Prostate gland (tissue), 2 donors: ENCODE measurements at places on chromosomes 4 and X. TPM values are rescaled to one million over a fixed set of nuclear protein-coding genes. Genes with fewer than 3 reads are reported as not detected.

Gene DGKK
- 0.06 TPM for total RNA-seq

GRCh38 chr4:78551420-78552351, at the start of gene ANXA3:
ANXA3 (plus strand) TSS chr4:78551770; CDS start chr4:78554474, 2,704 bp downstream.
- peak within 1 kb of the TSS; percentile 53 for H3K4me3 ChIP-seq
- peak; percentile 73 for DNase-seq
- H3K36me3 ChIP-seq = no peaks in the 10 kb centered on the region
- no peaks in the 10 kb centered on the region for H3K4me1 ChIP-seq
- peak within 1 kb of the TSS; percentile 92 for H3K27ac ChIP-seq

DNA sequence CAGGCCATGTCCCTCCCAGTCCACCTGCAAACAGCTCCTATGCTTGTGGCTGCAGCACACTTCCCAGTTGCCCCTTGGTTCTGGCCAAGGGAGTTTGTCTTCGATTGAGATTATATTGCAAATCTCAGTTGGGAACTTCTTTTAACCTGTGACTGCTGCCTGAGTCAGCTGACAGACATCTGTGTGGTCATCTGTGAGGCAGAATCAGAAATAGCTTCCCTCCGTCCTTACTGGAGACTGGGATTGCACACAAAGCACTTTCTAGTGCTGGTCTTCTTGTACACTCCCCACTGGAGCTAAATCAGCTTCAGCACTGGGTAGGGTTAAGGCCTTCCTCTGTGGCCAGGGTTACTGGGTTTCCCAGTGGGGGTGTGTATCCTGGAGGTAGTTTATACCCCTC, 34.3 kb downstream of the ZNF330 start:
- DNase-seq = no peak
- H3K4me3 ChIP-seq = no peak overlapping the region
- H3K36me3 ChIP-seq = no peaks in the 10 kb centered on the region
- H3K27ac ChIP-seq = no peak overlapping the region
- no peaks in the 10 kb centered on the region for H3K4me1 ChIP-seq

GRCh38 chrX:25012793-25013631, 2.8 kb downstream of the ARX start:
- no peak overlapping the region for H3K27ac ChIP-seq
- H3K27me3 ChIP-seq = no peaks in the 10 kb centered on the region
- H3K36me3 ChIP-seq = no peaks in the 10 kb centered on the region
- DNase-seq = no peak

- no peak for DNase-seq
- H3K27ac ChIP-seq = no peak overlapping the region
- no peaks in the 10 kb centered on the region for H3K27me3 ChIP-seq
- H3K4me1 ChIP-seq = no peaks in the 10 kb centered on the region
Observed at GRCh38 chrX:87272491-87272890, 245.1 kb upstream of the KLHL4 start.

DNA sequence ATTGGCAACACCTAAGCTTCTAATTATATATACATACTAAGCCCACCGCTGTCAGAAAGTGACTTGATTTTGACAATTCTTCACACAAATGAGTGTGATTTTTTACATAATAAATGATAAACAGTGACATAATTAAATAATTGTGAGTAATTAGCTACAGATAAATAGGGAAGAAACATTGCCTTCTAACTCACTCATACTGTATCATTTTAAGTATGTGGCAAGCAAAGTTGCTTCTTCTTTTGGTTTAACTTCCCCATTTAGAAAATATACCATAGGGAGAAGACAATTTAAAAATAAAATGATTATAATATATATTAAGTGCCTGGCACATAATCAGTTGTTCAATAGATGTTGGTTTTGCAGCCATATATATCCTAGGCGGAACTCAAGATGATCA, 644.2 kb downstream of the FSTL5 start:
- H3K4me1 ChIP-seq = no peaks in the 10 kb centered on the region
- no peak overlapping the region for H3K4me3 ChIP-seq
- DNase-seq = no peak
- H3K36me3 ChIP-seq = no peaks in the 10 kb centered on the region
- H3K27ac ChIP-seq = no peak overlapping the region
- H3K27me3 ChIP-seq = no peaks in the 10 kb centered on the region

Gene PIR
- total RNA-seq = 8.9 TPM

DNA sequence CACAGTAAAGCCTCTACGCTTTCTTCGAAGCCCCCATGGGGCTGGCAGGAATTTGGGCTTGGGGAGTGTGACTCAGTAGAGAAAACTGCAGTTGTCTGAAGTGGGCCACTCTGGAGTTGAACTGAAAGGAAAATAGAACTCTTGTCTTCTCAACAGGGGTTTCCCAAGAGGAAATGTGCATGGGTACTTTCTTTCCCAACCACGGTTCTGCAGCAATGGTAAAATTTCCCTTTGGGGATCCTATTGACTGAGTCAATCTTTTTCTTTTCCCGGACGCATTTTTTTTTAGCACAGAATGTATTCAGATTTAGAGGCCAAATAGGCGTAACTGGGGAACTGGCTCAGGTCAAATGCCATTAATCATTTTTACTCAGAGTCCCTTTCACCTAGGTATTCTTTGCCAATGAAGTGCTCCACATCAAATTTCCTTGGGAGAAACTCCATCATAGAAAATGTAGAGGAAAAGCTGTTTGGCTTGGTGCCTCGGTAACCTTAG, 269.3 kb downstream of the STIM2 start:
- H3K4me1 ChIP-seq = no peaks in the 10 kb centered on the region
- H3K27ac ChIP-seq = no peak overlapping the region
- H3K4me3 ChIP-seq = no peak overlapping the region
- DNase-seq = no peak
- H3K27me3 ChIP-seq = no peaks in the 10 kb centered on the region
- no peaks in the 10 kb centered on the region for H3K36me3 ChIP-seq

DNA sequence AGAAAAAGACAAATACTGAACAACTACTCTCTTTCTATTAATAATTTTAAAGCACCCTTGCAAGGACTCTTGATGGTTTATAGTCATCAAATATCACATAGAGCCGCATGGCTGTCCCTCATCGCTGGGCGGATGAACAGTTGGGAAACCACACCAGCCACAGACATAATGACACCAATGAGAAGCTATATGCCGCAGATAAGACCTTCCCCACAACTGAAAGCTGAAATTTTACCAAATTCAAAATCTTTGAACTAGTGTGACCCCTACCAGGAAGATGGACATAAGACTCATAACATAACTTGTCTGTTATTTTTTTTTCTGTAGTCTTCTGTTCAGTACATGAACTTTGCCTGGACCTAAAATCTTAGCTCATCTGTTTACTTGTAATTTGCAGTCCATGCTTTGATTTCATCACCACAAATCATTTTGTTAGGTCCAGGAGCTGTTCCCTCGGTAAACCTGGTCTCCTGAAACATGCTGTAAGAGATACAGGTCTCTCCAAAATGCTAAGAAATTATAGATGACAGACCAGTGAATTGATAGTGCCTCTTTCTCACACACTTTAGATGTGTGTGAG, 157.3 kb upstream of the RAPGEF2 start:
- H3K27ac ChIP-seq = no peak overlapping the region
- H3K4me1 ChIP-seq = no peaks in the 10 kb centered on the region
- no peak for DNase-seq
- H3K4me3 ChIP-seq = no peak overlapping the region

GRCh38 chrX:29488919-29489318, 726.4 kb upstream of the MAGEB2 start:
- H3K4me3 ChIP-seq = no peak overlapping the region
- no peak overlapping the region for H3K27ac ChIP-seq
- no peaks in the 10 kb centered on the region for H3K36me3 ChIP-seq
- H3K27me3 ChIP-seq = no peaks in the 10 kb centered on the region

DNA sequence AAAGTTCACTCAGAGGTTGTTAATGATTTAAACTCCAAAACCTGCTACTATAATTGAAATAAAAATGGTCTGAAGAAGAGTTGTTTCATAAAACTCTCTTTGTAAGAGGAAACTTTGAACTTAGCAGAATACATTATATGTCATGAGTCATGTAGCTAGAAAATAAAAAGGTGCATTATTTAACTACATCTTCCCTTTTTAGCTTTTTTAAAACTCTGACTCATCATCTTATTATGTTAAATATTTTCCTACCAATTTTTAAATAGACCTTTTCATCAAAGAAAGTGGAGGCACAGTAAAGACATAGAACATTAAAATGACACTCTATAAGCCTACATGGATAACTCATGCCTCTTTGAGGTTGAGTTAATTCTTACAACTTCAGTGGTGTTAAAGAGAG, 1.2 kb upstream of the ZNF827 start:
- H3K27me3 ChIP-seq = no peaks in the 10 kb centered on the region
- peak overlapping the region; percentile 72 for H3K4me3 ChIP-seq

DNA sequence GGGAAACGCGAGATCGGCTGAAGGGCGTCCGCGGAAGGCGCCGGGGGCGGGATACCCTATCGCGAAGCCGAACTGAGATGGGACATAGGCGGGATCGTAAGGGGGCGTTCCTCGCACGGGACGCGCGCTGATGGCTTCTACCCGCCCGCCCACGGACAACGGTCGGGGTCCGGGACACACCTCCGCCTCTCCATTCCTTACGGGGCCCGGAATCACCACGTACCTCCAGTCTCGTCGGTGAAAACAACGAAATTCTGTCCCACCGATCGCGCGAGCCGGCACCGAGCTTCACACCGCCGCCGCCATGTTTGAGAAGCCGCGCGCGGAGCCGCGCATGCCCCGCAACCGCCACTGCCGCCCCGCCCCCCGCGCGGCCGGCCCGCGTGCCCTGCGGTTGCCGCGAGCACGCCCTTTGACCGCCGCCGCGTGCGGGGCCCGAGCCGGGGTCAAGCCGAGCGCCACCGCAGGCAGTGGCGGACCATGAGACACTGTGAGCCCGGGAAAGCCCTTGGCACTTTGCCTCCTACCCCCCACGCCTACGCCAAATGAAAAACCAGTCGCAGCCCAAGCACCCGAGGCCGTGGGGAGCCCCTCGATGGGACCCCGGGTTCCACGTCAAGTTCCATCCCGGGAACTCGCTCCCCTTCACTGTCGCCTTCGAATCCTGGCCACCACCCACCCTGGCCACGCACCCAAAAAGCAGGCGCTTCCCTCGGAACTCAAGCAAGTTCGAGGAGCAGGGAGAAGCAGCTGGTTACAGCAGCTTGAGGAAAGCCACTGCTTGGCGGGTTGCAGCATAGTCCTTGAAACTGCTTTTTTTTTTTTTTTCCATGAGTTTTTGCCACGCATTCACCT, at the start of gene SCML2:
Gene SCML2 (minus strand): TSS at position 320 of the 855 bp plus-strand sequence. CDS start 20,617 bp downstream, outside the sequence.
- no peaks in the 10 kb centered on the region for H3K27me3 ChIP-seq
- peak within 1 kb of the TSS; percentile 33 for H3K27ac ChIP-seq
- H3K4me1 ChIP-seq = no peaks in the 10 kb centered on the region
- peak within 1 kb of the TSS; percentile 37 for H3K4me3 ChIP-seq
- peak; percentile 7 for DNase-seq

DNA sequence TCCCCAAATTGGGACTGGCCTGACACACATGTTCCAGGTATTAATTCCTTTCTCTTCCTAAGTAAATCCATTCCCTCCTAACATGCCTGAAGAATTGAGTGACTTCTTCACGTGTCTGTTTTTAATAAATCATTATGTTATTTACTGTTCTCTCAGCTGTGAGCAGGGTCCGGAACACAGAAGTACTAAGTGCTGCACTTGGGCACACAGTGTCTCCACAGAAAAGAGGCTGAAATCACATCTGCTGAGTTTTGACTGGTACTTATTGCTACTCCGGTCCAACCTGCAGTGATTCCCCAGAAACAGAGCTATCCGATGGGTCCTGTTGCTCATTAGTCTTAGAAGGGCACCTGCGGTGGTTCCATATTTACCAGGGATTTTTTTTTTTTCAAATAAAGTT, 202.6 kb downstream of the RBM46 start:
- no peak overlapping the region for H3K27ac ChIP-seq
- DNase-seq = no peak
- no peak overlapping the region for H3K4me3 ChIP-seq
- H3K4me1 ChIP-seq = no peaks in the 10 kb centered on the region
- H3K36me3 ChIP-seq = no peaks in the 10 kb centered on the region

Gene FGG
- not detected for total RNA-seq

GRCh38 chr4:126046081-126046614, 731.4 kb downstream of the FAT4 start:
- no peaks in the 10 kb centered on the region for H3K4me1 ChIP-seq
- H3K4me3 ChIP-seq = no peak overlapping the region
- H3K27ac ChIP-seq = no peak overlapping the region

- DNase-seq = no peak
- no peak overlapping the region for H3K4me3 ChIP-seq
- no peaks in the 10 kb centered on the region for H3K36me3 ChIP-seq
- H3K27ac ChIP-seq = no peak overlapping the region
Observed at GRCh38 chrX:7086384-7086783, 61.1 kb upstream of the STS start.

DNA sequence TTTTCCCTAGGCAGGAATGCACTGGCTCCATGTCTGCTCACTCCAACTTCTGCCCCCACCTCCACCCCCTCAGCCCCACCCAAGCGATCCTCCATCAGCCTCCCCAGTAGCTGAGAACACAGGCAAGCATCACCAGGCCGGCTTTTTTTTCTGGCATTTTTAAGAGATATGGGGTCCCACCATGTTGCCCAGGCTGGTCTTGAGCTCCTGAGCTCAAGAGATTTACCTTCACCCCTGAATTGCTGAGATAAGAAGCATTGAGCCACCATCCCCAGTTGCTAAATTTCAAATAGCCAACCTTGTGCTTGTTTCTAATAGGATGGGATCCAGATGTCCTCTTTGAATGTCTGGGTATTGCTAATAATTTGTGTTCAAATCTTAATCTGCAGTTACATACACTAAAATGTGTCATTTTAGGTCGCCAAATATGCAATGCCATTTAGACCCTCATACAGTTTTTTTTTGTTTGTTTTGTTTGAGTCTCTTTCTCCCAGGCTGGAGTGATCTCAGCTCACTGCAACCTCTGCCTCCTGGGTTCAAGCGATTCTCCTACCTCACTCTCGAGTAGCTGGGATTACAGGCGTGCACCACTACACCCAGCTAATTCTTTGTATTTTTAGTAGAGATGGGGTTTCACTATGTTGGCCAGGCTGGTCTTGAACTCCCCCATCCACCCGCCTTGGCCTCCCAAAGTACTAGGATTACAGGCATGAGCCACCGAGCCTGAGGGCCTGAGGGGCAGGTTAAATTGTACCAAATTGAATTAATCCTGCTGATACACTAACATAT, 8.8 kb downstream of the LARP7 start:
- peaks cover 5% of the 10 kb centered on the region for H3K36me3 ChIP-seq
- H3K27me3 ChIP-seq = no peaks in the 10 kb centered on the region
- no peak for DNase-seq

Gene DRD5
- not detected for total RNA-seq

- H3K4me3 ChIP-seq = no peak overlapping the region
Observed at GRCh38 chr4:95627709-95628108, 78.9 kb upstream of the UNC5C start.

- H3K27ac ChIP-seq = no peak overlapping the region
- DNase-seq = no peak
- no peaks in the 10 kb centered on the region for H3K27me3 ChIP-seq
- H3K36me3 ChIP-seq = no peaks in the 10 kb centered on the region
- H3K4me3 ChIP-seq = no peak overlapping the region
- H3K4me1 ChIP-seq = peaks cover 4% of the 10 kb centered on the region
Observed at GRCh38 chr4:105558277-105558676, 5.9 kb downstream of the ARHGEF38 start.

Gene ADGRG2
- total RNA-seq = 6.0 TPM

GRCh38 chr4:27836523-27836922, 975.9 kb downstream of the STIM2 start:
- no peak overlapping the region for H3K27ac ChIP-seq
- DNase-seq = no peak

Gene ALG13
- total RNA-seq = 131 TPM
